NCI-H460 (cell line): ENCODE measurements at places on chromosomes 6 and 20. TPM values are rescaled to one million over a fixed set of nuclear protein-coding genes. Genes with fewer than 3 reads are reported as not detected.
A peak's percentile ranks its signal among the peaks of the same experiment; 100 is the strongest.

Gene IP6K3
- total RNA-seq: not detected in 2 replicates

Gene SOBP
- total RNA-seq: 0.59 and 1.6 TPM in 2 replicates

Gene KIF3B
- 22.5 and 25.4 TPM in 2 replicates for total RNA-seq

Gene RAB44
- total RNA-seq: not detected in 2 replicates

Gene ENPP5
- total RNA-seq: not detected in 2 replicates

Gene TSBP1
- total RNA-seq: not detected in 2 replicates

Gene SGK2
- total RNA-seq: 0.15 TPM in 1 of 2 replicates, not detected in the other

Gene TULP1
- not detected in 2 replicates for total RNA-seq

Gene GPR31
- total RNA-seq: not detected in 2 replicates

Gene HSF2
- 18.8 and 21.3 TPM in 2 replicates for total RNA-seq

Gene MACROD2
- total RNA-seq: 1.4 and 2.0 TPM in 2 replicates

Gene DNAH8
- total RNA-seq: not detected in 2 replicates

Gene AP5S1
- 12.3 and 13.8 TPM in 2 replicates for total RNA-seq

Gene TBC1D22B
- 7.2 and 8.6 TPM in 2 replicates for total RNA-seq

Gene RIPPLY2
- total RNA-seq: not detected in 2 replicates

Gene TXLNB
- not detected in 2 replicates for total RNA-seq

Gene PNLDC1
- not detected in 2 replicates for total RNA-seq

- no peak for DNase-seq
These were observed 3.5 kb downstream of the TENT5A start for GRCh38 chr6:81748994-81749393.

DNA sequence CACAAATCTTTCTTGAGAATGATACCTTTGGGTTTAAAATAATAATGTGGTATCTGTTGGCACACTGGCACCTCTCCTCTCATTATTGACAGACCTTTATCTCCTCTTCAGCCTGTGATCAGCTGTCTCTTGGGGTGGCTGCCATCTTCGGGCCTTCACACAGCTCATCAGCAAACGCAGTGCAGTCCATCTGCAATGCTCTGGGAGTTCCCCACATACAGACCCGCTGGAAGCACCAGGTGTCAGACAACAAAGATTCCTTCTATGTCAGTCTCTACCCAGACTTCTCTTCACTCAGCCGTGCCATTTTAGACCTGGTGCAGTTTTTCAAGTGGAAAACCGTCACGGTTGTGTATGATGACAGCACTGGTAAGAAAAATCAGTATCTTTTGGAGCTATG lies 232.8 kb downstream of the GRIK2 start:
- DNase-seq: no peak

- DNase-seq: no peak
These were observed 37.6 kb upstream of the IRF4 start for GRCh38 chr6:353642-354614.

DNA sequence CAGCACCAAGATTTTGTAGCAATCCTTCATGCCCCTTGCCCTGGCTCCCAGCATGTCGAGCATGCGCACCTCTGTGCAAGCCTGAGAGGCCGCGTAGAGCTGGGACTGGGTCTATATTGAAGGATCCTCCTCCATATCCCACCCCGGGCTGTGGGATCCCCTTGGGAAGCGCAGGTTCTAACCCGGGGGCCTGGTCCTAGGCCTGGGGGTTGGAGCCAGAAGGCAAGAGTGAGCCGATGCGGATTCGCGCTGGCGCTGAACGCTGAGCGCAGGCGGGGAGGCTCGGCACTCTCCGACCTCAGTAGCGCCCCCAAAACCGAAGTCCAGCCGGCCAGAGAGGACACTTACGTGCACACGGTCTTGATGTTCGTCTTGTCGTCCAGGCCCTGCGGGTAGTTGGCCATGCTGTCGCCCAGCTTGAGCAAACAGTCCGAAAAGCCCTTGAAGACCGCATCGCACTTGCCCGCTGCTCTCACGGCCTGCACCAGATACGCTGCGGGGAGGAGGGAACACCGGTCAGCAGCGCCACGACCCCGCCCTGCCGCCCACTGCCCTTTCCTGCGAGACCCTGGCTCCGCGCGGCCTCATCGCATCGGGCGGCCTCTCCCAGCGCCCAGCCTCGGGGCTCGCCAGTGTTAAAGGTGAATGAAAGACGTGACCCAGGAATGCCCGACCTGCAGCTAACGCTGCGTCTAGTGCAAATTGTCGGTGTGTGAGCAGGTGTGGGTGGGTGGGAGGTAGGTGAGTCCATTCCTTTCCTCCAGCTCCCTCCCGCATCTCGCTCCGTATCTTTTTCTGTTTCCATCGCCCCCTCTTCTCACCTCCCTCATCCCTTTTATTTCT lies 4.5 kb downstream of the NRN1 start:
- no peak for DNase-seq

DNA sequence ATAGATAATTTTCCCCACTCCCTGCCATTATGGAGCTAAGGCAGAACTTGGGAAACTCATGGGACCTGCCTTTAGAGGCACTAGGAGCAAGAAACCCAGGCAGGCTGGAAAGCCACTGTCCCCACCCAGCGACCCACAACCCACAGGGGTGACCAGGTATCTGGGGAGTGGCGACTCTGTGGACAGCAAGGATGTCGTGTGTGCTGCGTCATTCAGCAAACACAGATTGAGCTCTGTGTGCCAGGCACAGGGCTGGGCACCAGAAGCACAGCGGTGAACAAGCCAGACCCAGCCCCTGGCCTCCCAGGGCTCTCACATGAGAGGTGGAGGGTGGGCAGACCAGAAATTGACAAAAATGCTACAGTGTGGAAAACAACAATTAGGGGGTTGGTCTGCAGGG lies 27.7 kb downstream of the DLGAP4 start:
- no peak for DNase-seq

DNA sequence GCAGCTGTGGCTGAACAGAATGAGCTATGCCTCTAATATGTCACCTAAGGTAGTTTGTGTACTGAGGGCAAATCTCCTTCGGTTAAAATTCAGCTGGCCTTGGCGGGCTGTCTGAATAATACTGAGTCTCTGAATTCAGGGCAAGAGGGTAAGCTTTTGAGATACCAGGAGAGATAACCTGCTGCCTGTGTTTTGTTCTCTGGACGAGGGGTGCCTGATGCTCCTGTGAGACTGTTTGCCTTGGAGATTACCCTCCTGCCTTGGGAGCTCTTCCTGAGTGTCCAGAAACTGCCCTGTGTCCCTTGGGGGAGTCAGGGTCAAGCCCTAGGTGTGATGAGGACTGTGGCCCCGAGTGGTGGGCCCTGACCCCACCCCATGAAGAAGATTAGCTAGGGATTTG lies 282.9 kb downstream of the KIF16B start:
- DNase-seq: no peak

DNA sequence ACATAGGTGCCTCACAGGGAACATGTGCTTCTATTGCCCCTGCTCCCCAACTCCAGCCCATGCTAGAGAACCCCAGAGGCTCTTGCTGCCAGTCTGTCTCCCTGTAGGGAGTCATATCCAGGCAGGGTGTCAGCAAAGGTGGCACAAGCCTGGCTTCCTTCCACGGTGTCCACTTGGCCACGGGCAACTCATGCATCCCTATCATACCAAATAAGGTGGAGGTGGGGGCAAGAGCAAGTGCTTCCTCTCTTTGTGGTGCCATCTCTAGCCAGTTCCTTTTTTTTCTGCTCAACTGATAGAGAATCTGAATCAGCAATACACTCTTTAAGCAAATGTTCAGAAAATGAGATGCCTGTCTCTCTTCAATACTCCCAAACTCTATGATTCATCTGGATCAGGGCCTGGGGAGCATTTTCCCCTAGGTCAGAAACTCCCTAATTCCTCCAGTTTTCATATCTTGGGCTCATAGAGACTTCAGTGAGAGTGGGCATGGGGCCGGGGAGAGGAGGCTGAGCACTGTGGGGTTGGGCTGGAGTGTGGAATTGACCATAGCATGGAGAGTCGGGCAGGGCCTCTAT lies 105.1 kb upstream of the GPR6 start:
- DNase-seq: no peak

DNA sequence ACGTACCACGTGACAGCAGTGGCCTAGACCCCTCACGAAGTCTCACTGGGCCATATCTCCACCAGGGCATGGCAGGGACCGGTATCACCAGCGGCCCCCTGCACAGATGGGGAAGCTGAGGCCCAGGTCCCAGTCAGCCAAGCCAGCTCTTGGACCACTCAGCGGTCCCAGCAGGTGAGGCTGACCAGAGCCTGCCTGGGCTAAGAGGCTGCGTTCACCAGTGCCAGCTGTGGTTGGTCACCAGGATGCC lies 2.6 kb upstream of the MRGBP start:
- no peak for DNase-seq

DNA sequence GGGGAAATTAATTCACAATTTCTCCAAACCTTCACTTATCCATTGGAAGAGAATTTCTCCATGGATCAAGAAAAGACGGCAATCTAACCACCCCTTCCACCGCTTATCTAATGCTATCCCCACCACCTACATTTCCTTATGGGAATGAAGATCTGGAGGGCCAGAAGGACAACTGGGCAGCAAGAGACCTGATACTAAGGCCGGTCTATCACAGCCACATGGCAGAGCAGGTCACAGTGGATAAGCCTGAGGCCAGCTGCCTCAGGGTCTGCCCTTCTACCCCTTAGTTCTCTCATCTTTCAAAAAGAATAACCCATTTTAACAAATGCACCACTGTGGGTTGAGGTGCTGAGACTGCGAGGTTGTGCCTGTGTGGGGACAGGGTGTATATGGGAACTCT lies 37.1 kb downstream of the MAN1A1 start:
- DNase-seq: no peak

GRCh38 chr20:57412347-57413029 lies 21.3 kb downstream of the RBM38 start:
- no peak for DNase-seq

DNA sequence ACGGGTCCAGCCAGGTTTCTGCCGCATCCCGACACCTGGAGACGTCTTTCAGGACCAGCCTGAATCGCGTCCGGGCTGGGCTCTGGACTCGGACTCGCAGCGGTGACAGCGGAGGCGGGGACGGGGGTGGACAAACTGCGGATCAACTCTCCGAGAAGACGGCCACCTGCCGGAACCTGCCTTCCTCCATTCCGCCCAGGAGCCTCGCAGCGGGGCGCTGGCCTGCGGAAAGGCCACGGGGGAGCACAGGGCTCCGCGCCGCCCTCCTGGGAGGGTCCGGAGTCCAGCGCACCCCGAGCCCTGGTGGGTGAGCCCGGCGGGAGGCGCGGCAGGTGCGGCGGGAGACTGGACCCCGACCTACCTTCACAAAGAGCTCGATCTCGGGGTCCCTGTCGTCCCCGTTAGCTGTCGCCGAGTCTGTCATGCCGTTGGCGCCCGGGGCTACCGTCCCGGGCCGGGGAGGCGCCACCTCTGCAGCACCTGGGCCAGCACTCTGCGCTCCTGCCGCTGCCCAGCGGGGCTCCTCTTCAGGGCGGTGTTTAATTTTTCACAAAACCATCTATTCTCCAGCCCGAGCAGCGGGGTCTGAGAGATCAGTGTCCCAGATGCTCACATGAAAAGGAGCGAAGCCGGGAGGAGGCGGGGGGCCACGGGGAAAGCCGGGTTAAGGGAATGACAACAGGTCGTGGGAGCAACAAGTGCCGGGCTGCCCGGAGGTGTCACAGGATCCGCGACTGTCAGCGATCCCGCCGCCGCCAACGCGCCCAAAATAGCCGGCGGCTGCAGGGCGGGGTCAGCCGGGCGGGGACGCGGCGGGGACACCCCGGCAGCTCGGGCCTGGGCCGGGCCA lies at the start of gene CLIC5:
CLIC5 (minus strand) TSS at position 742 of the 850 bp plus-strand sequence; CDS start at position 424, 318 bp downstream.
- DNase-seq: no peak

GRCh38 chr6:125114248-125114858 lies 39.2 kb upstream of the TPD52L1 start:
- peak; percentile 39 for DNase-seq

GRCh38 chr6:4776493-4777393 lies 539 bp downstream of the CDYL start:
- DNase-seq: no peak

GRCh38 chr20:58576603-58576970 lies 61.4 kb upstream of the APCDD1L start:
- no peak for DNase-seq

GRCh38 chr6:44034931-44035345 lies 92.3 kb downstream of the MRPL14 start:
- no peak for DNase-seq

DNA sequence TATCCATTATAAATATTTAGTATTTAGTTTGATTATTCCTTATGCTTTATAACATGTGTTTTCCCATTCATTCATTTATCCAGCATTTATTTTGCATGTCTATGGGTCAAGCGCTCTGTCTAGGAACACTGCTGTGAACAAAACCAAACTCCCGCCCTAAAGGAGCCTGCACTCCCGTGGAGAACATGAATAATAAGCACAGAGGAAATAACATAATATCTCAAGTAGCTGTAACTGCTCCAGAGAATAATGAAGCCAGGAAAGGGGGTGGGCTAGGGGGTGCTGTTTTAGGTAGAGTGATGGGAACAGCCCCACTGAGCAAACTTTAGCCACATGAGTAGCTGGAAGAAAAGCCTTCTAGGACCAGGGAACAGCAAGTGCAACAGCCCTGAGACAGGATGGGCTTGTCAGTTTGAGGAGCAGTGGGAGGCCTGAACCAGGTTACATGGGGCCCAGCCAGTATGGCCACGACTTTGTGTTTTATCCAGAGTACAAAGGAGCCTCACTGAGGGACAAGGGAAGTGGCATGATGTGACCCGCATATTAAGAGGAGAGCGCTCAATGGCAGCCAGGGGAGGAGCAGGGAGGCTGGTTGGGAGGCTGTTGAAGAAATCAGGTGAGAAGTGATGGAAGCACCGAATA lies 24.4 kb upstream of the PRND start:
- DNase-seq: no peak

- no peak for DNase-seq
These were observed 155.2 kb upstream of the INSM1 start for GRCh38 chr20:20212675-20213096.

- DNase-seq: no peak
These were observed 20.1 kb upstream of the ISM1 start for GRCh38 chr20:13200767-13201500.

GRCh38 chr6:56984361-56984760 lies 29.5 kb downstream of the BEND6 start:
- no peak for DNase-seq

- DNase-seq: no peak
These were observed 71.8 kb upstream of the FBXO30 start for GRCh38 chr6:145886228-145886956.

DNA sequence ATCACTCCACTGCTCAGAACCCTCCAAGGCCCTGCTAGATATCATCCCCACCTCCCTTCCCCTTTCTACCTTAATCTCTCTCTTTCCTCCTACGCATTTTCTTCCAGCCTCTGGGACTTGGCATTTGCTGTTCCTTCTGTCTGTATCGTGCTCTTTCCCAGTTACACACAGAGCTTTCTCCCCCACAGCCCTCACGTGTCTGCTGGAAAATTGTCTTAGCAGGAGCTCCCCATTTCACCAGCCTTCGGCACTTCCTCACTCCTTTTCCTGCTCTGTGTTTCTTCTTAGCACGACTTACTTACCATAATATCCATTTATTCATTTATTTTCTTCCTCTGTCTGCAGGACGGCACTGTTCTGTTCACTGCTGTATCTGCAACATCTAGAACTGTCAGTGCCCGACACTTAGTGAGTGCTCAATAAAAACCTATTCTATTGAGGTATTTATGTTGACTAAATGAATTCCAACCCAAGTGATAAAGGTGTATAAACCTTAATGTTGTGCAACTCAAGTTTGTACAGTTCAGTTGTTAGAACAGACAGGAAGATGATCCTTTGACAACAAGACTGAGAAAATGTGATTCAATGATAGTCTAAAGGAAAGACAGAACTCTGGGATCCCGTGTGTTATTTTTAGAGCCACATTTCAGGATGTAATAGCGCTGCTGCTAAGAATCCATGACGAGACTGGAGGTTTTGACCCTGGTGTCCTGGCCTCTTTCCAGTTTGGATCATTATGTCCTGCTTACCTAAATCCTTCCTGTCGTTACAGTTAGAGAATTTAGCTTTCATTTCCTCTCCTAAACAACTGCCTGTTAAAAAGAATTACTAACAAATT lies 170.1 kb upstream of the LAMP5 start:
- no peak for DNase-seq
